ENCODE measurements at places on chromosomes 1 and 21. TPM values are rescaled to one million over a fixed set of nuclear protein-coding genes. Genes with fewer than 3 reads are reported as not detected.
A peak's percentile ranks its signal among the peaks of the same experiment; 100 is the strongest.

DNA sequence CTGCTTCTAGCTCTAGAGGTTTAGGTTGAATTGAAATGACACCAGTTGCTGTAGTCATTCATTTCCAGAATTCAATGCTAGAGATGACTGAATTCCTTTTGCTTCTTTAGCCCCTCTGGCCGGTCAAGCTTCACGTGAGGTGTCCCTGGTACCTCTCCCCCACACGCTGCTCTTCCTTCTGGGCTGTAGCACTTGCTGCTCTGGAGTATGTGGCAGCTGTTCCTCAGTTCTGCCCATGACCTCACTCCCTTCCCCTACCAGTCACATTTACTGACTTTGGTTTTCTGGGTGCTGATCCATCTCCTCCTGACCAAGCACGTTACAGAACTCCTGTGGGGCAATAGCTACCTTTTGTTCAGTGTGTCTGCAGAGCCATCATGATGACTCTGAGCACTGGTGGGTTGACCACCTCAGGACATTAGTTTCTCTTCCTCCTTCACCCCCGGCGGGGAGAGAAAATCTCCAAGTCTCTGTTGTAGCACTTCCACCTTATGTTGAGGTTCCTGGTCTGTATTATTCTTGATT is 128.1 kb downstream of the HHAT start:
- H3K4me3 ChIP-seq = no peak overlapping the region
- peaks cover 2% of the 10 kb centered on the region for H3K27me3 ChIP-seq
- H3K27ac ChIP-seq = no peak overlapping the region
- no peaks in the 10 kb centered on the region for H3K36me3 ChIP-seq

GRCh38 chr1:94698356-94698755 is 121.8 kb upstream of the SLC44A3 start:
- peaks cover 17% of the 10 kb centered on the region for H3K4me1 ChIP-seq
- H3K4me3 ChIP-seq = no peak overlapping the region
- H3K36me3 ChIP-seq = no peaks in the 10 kb centered on the region
- H3K27ac ChIP-seq = peak overlapping the region; percentile 60
- H3K27me3 ChIP-seq = no peaks in the 10 kb centered on the region

GRCh38 chr1:206953626-206954025 is 7.4 kb upstream of the PIGR start:
- no peak overlapping the region for H3K27ac ChIP-seq
- DNase-seq = no peak
- peaks cover 57% of the 10 kb centered on the region for H3K27me3 ChIP-seq
- no peaks in the 10 kb centered on the region for H3K36me3 ChIP-seq
- H3K4me3 ChIP-seq = no peak overlapping the region

Gene PDZK1
- 1.6 TPM for polyA plus RNA-seq

Gene C1orf210
- not detected for polyA plus RNA-seq

Measured in IMR-90 (cell line).